ENCODE measurements at places on chromosomes 4 and X. TPM values are rescaled to one million over a fixed set of nuclear protein-coding genes. Genes with fewer than 3 reads are reported as not detected.

Gene SLC34A2
- not detected for total RNA-seq

Gene JAKMIP1
- not detected for total RNA-seq

Gene GPR34
- not detected for total RNA-seq

Gene CDKL2
- 1.3 TPM for total RNA-seq

Gene GAGE1
- not detected for total RNA-seq

Gene RHOXF2B
- total RNA-seq = not detected

Gene RBMXL3
- total RNA-seq = not detected

Gene RRH
- 0.17 TPM for total RNA-seq

Gene GLOD5
- total RNA-seq = not detected

Gene MAGED4
- 34.0 TPM for total RNA-seq

Gene SPANXN3
- total RNA-seq = not detected

Gene IL1RAPL1
- 1.9 TPM for total RNA-seq

Gene EDA2R
- total RNA-seq = 22.8 TPM

Gene RASL11B
- total RNA-seq = 0.66 TPM

Gene VGLL1
- total RNA-seq = not detected

Gene ADAM29
- not detected for total RNA-seq

Gene VCX
- not detected for total RNA-seq

Gene HEPH
- 57.7 TPM for total RNA-seq

Gene ZFP92
- total RNA-seq = under 0.01 TPM

Gene TCEAL7
- 43.7 TPM for total RNA-seq

Gene MECP2
- total RNA-seq = 25.3 TPM

Gene MAGEA1
- total RNA-seq = not detected

Gene NCBP2L
- total RNA-seq = not detected

Gene SHISA3
- total RNA-seq = 0.17 TPM

Gene HTR2C
- not detected for total RNA-seq

Gene PPP1R3F
- total RNA-seq = 14.9 TPM

Gene GUCY1B1
- total RNA-seq = 54.5 TPM

Gene CFAP99
- not detected for total RNA-seq

Gene FAM114A1
- total RNA-seq = 664 TPM

Gene IQCM
- total RNA-seq = not detected

Gene CCNA2
- 71.1 TPM for total RNA-seq

Gene MAGED4B
- 44.5 TPM for total RNA-seq

Gene STOX2
- total RNA-seq = 0.73 TPM

Gene CLNK
- total RNA-seq = not detected

Gene SAGE1
- total RNA-seq = not detected

Gene IL3RA
- not detected for total RNA-seq

Gene CAPN6
- total RNA-seq = not detected

Gene RAB9A
- total RNA-seq = 37.5 TPM

Gene CLDN34
- not detected for total RNA-seq

Gene TXLNG
- total RNA-seq = 10.8 TPM

Gene CT83
- not detected for total RNA-seq

Gene WWC2
- total RNA-seq = 22.7 TPM

Gene IL21
- not detected for total RNA-seq

Gene MAGEA2
- not detected for total RNA-seq

Gene SPATA4
- total RNA-seq = 0.15 TPM

Gene MAGEC1
- total RNA-seq = not detected

Gene SPATA18
- total RNA-seq = 44.8 TPM

Gene NXF2B
- not detected for total RNA-seq

Gene MAGEB1
- not detected for total RNA-seq

Gene F11
- not detected for total RNA-seq

Gene SPANXD
- total RNA-seq = not detected

Gene CT45A2
- not detected for total RNA-seq

Gene NPFFR2
- total RNA-seq = not detected

Gene TEX13C
- not detected for total RNA-seq

Measured in smooth muscle cell of trachea (primary cell).